Stimulated activated CD8-positive, alpha-beta memory T cell treated with anti-CD3 and anti-CD28 coated beads, Interleukin-4, amount 100 ng/mL, for 4 hours (primary cell): ENCODE measurements at places on chromosomes 6 and 20.

DNA sequence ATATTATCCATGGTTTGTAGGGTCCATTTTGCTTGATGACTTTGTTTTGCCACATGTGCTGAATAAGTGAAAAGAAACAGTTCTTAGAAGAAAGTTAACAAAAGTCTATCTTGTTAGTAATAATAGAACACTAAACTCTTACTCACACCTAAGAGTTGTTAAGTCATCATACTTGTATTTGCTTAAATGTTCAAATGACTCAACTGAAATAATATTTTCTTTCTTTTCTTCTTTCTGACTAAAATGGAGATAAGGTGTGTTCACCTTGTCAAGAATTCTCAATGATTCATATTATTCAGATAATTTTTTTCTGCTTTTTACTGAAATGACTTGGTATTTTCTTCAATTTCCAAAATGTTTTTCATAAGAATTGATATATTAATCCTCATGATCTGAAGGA lies 327.2 kb downstream of the HTR1B start:
- DNase-seq: no peak

- DNase-seq: no peak
These were observed 130.0 kb upstream of the KCNK16 start for GRCh38 chr6:39452306-39453145.

- DNase-seq: no peak
These were observed 17.8 kb downstream of the SUN5 start for GRCh38 chr20:32986331-32986966.

GRCh38 chr20:36830791-36831691 lies 44.9 kb upstream of the TLDC2 start:
- DNase-seq: no peak

- no peak for DNase-seq
These were observed 539.1 kb downstream of the TFAP2A start for GRCh38 chr6:9875605-9876353.

GRCh38 chr20:560680-561079 lies 17.1 kb upstream of the CSNK2A1 start:
- no peak for DNase-seq

DNA sequence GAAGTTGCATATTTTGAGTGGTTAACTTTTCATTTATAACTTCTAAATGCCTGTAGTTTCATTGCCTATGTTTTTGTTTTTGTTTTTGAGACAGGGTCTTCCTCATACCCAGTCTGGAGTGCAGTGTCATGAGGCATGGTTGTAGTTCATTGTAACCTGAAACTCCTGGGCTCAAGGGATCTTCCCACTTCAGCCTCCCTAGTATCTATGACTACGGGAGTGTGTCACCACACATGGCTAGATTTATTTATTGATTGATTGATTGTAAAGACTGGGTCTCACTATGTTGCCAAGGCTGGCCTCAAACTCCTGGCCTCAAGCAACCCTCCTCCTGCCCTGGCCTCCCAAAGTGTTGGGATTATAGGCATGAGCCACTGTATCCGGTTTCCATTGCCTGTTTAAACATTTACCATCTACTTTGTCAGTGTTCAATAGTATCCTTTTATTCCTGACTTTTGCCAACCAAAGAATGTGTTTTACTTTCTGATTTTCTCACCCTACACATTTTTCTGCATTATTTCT lies 144.6 kb downstream of the CDKAL1 start:
- DNase-seq: no peak

DNA sequence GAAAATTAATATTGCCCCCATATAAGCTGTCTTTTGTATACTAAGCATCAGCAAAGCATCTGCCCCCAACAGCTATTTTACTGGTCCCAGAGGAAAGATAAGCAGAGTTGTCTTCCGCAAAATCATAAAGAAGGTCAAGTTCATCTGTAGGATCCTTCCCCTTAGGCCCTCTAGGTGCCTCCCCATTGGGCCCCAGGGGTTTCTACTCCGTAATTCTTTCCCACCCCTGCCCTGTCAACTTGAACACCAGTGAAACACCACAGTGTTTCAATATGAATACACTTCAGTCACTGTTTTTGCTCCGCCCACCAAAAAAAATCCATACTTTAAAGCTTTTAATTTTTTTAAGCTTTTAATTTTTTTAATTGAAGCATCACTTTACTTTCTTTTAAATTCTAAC lies 159.2 kb downstream of the ATXN1 start:
- no peak for DNase-seq

- DNase-seq: no peak
These were observed 88.8 kb downstream of the PRND start for GRCh38 chr20:4810426-4811019.

- no peak for DNase-seq
These were observed 44.8 kb upstream of the ENPP1 start for GRCh38 chr6:131762984-131763383.

- DNase-seq: no peak
These were observed 113.3 kb upstream of the NUP153 start for GRCh38 chr6:17820055-17820454.

DNA sequence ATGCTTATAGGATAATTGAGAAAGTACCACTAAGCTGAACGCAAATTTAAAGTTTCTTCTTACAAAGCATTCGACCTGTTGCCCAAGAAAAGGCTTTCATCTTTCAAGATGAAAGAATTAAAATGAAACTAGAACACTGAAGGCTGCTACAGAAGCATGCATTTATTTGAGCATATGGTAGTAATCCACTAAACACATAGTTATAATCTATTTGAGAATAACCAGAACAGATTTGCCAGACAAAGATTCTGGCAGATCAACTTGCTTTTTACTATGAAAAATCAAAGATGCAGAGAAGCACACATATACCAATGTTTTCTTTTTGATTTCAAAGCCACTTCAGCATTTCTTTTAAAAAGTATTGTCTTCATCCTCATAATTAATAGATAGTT lies 412.2 kb downstream of the UTRN start:
- no peak for DNase-seq

- no peak for DNase-seq
These were observed 5.6 kb upstream of the MYT1 start for GRCh38 chr20:64158346-64159285.

DNA sequence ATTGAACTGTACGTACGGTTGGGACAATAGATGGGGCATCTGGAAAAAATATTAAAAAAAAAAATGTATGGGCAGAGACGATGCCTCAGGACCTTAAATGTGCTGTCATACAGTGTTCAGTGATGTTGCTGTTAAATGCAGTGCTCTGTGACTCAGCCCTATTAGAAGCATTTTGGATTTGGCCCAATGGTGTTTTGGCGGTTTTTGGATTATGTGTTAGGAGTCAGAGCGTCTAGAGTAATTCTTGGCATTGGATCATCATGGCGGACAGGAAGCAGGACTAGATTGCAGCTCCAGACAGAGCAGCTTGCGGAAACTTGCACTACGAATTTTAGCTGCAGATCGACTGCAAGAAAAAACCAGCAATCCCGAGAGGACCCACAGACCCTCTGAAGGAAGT lies 280.0 kb downstream of the SOX4 start:
- DNase-seq: no peak
